ENCODE measurements at places on chromosomes 6 and 20. TPM values are rescaled to one million over a fixed set of nuclear protein-coding genes. Genes with fewer than 3 reads are reported as not detected.
A peak's percentile ranks its signal among the peaks of the same experiment; 100 is the strongest.

The KHDC1 gene
- total RNA-seq, result 3.1 TPM

The ADGRB3 gene
- not detected for total RNA-seq

The RBBP8NL gene
- total RNA-seq, result not detected

DNA sequence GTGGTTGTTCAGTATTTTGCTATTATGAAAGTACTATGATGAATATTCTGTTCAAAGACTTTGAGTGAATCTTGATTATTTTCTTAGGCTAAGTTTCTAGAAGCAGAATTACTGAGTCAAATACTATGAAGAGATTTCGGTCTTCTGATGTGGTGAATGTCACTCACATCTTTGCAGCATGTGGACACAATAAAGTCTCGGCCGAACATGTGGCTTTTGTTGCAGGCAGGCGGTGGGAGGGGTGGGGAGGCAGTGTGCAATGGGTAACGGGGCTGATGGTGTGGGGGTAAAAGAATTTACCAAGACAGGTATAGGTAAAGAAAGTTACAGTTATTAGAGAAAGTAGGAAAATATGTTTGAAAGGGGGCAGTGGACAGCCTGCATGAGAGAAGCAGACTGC, 156.4 kb upstream of the DTNBP1 start:
- no peak for DNase-seq

- no peak for DNase-seq
Measured at GRCh38 chr6:57423468-57423867, 106.0 kb downstream of the PRIM2 start.

DNA sequence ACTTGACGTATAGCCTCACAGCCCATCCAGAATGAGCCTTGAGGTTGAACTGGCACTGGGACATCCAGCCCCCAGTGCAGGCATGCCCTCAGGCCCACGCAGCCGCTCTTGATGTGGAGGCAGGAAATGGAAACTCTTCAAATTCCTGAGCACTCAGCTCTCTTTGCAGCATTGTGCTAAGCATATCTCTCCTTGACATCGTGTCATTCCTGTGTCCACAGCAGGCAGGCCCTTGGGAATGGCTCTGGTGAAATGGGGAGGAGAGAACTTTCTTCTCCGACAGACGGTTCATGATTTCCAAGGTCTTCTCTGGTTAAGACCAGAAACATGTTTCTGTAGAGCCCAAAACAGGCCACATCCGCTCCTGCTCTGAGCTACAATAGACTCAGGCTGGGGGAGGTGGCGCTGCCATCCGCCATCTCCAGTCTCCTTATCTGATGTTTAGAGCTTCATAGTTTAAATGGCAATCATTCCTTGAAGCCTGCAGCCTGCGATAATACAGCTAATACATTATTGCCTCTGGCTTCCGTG, 248.8 kb downstream of the CDH4 start:
- no peak for DNase-seq

The PTGIS gene
- 0.92 TPM for total RNA-seq

The LAMA2 gene
- 112 TPM for total RNA-seq

DNA sequence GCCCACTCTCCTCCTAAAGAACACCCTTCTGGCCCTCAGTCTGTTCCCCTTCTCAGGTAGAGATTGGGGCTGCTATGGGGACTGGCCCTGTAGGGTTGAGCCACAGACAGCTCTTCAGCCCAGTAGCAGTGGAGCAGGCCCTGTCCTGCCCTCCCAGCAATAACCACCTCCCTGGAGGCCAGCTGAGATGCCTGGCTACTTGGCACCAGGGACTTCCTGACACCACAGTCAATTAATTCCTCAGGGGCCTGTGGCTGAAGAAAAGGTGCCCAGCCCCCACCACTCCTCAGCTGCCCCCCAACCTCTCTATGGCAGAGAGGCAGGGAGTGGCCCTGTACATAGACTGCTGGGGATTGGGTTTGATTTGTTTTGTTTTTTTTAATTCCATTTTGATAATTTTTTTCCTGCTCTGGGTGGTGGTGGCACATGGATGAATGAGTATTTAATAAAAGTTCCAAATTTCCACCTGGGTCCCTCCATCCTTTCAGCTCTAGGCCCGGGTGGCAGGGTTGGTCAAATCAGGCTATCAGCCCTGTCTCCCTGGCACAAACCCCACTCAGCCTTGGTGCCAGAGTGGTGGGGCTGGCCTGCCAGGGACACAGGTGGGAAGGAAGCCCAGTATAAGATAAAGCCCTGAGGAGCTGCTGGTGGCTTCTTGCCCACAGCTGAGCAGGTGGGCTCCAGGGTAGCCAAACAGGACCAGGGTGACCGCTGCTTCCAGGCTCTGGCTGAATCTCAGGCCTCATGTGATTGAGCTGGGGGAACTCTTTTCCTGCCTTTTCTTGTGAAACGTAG, 1.9 kb upstream of the DEF6 start:
- no peak for DNase-seq

The MOG gene
- total RNA-seq, result not detected

The PKIB gene
- total RNA-seq, result 0.57 TPM

DNA sequence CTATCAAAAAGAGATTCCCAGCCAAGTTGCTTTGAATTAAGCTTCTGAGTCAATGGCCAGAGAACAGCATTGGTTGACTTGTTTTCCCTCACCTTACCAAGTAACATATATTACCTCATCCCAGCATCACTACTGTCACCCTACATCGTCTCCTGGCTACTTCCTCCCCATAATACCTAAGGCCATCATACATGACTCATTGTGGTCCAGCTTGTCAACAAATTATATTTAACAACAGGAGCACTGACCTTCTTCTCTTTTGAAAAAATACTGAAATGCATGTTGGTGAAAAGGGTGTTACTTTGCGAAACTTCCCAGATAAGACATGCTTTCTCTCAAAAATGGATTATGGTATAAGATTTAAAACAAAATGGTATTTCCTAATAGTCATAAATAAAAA, 106.9 kb downstream of the TBX18 start:
- no peak for DNase-seq

- peak; percentile 99 for DNase-seq
Measured at GRCh38 chr6:44237021-44237812, 9.7 kb upstream of the HSP90AB1 start.

GRCh38 chr6:33719326-33719987, 8.0 kb upstream of the UQCC2 start:
- DNase-seq, result no peak

DNA sequence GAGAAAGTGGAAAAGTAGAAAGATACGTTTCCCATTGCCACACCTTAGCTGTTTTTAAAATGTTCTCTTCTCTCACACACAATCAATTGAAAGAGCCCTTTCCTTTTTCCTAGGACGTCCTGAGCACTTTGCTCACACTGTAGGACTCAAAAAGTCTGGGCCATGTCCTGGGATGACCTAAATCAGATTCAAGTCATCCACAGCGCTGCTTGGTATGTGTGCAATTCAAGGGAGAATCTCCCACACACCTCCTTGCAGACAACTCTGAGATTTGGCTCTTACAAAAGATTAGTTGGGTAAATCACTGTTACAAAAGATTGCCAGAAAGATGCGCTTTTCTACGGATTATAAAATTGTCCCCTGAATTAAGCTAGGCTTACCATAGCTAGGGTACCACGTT, 130.1 kb downstream of the RNASET2 start:
- no peak for DNase-seq

DNA sequence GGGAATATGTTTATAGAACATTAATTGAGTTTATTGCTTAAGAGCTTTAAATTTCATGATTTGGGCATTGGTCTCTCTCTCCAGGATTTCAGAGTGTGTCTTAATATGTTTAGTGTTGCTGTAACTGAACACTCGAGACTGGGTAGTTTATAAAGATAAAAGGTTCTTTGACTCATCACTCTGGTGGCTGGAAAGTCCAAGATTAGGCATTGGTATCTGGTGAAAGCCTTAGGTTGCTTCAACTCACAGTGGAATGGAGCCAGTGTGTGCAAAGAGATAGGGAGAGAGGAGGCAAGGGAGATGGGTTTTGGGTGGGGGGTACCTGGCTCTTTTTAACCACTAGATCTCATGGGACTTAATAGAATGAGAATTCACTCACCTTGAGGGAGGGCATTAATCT, 35.6 kb upstream of the DTNBP1 start:
- DNase-seq, result no peak

The ERVFRD-1 gene
- total RNA-seq, result not detected

GRCh38 chr6:146709036-146709622, 110.4 kb downstream of the ADGB start:
- no peak for DNase-seq

The UBR2 gene
- total RNA-seq, result 16.8 TPM

The MLN gene
- total RNA-seq, result not detected

GRCh38 chr6:148138573-148138972, 204.1 kb upstream of the SASH1 start:
- no peak for DNase-seq

- DNase-seq, result no peak
Measured at GRCh38 chr20:17856837-17857605, 111.6 kb downstream of the SNX5 start.

DNA sequence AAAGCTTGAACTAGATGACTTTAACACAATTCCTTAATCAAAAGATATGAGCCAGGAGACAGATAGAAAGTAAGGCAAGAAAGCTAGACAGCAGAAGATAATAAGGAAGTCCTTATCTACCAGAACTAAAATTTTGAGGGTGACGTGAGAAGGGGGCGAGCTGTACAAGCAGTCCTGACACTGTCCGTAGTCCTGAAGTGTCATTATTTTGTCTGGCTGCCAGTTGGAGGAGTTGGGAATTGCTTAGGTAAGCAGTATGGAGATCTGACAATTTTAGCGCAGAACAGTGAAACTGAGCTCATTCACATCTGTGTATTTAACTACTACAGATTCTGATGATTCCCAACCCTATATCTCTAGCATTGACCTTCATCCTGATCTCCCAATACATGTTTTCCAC, 25.8 kb upstream of the CEP85L start:
- DNase-seq, result no peak

DNA sequence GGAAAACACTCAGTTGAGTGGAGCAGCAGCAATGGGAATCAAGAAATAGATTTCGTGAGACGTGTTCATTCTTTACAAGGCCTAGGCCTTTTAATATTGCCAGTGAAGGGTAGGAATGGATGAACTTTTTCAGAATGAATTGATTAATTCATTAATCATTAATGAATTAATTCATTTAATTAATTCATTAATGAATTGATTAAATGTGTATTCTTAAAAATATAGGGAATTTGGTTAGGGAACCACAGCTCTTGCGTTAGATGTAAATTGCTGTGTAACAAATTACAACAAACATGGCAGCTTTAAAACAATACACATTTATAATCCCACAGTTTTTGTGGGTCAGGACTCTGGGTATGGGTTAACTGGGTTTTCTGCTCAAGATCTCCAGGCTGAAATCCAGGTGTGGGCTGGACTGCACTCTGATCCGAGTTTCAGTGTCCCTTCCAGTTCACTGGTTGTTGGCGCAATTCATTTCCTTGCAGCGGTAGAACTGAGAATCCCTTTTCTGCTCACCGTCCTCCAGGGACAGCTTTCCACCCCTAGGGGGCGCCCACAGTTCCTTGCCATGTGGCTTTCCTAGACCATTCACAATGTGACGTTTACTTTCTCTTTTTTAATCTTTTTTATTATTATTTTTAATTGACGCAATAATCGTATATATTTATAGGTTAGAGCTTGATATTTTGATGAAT, 32.8 kb upstream of the BCAS1 start:
- peak; percentile 65 for DNase-seq

GRCh38 chr6:66489269-66489987, 782.4 kb upstream of the EYS start:
- DNase-seq, result no peak

- DNase-seq, result no peak
Measured at GRCh38 chr6:127404594-127405178, 54.5 kb downstream of the KIAA0408 start.

DNA sequence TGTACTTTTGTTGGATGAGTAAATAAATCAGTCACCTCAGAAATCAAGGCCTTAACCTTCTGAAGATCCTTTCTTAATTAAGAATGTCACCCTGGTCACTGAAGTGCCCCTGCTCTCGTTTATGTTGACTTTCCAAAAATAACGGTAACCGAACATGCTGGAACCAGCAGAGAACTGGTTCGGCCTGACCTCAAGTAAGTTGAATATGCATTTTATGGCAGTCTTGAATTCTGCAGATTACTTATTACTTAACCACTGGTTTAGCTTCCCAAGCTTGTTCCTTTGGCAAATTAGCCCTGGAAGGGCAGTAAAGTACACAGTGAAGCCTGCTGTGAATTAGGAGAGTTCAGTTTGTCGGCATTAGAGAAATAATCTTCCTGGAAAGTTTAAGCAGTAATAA, 12.2 kb downstream of the MAPRE1 start:
- DNase-seq, result no peak
